Neural crest cell (in vitro differentiated cells): ENCODE measurements at places on chromosomes 16 and 17. TPM values are rescaled to one million over a fixed set of nuclear protein-coding genes. Genes with fewer than 3 reads are reported as not detected.

GRCh38 chr17:63841350-63842172, 924 bp downstream of the SMARCD2 start:
- peak; percentile 25 for DNase-seq

- no peak for DNase-seq
These were observed 65.8 kb downstream of the SNX11 start for GRCh38 chr17:48173191-48173984.

DNA sequence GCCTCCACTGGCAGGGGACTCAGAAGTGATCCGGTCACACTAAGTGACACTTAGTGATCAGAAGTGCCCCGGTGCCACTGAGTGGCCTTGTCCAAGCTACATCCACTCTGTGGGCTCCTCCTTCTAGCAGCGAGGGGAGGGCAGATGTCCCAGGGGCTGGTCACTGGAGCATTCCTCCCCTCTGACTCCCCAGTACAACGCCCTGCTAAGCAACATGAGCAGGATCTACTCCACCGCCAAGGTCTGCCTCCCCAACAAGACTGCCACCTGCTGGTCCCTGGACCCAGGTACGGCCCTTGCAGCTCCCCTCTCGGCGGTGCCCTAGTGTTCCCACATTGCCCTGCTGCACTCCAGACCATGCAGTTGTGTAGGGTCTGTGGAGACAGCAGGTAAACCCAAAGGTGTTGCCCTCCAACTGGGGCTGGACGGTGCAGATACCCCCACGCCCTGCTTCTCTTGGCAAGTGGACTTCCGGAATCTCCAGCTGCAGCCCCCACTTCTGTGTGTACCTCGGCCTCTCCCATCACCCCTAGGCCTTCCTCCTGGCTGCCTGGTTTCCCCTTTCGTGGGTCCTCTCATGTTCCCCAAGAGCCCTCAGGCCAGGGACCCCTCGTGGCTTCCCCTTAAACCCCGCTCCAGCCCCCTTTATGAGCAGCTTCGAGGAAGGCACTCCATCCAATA, 2.1 kb downstream of the ACE start:
- peak; percentile 57 for DNase-seq

TMC7 gene
- total RNA-seq, result 3.1 and 3.9 TPM in 2 replicates

PYDC1 gene
- not detected in 2 replicates for total RNA-seq

- no peak for DNase-seq
These were observed 10.9 kb downstream of the JPT2 start for GRCh38 chr16:1688807-1689560.

- peak; percentile 53 for DNase-seq
These were observed 631 bp downstream of the NXPH3 start for GRCh38 chr17:49576088-49576916.

TEX14 gene
- 0.21 and 0.48 TPM in 2 replicates for total RNA-seq
